ENCODE measurements at places on chromosomes 1 and 21.

DNA sequence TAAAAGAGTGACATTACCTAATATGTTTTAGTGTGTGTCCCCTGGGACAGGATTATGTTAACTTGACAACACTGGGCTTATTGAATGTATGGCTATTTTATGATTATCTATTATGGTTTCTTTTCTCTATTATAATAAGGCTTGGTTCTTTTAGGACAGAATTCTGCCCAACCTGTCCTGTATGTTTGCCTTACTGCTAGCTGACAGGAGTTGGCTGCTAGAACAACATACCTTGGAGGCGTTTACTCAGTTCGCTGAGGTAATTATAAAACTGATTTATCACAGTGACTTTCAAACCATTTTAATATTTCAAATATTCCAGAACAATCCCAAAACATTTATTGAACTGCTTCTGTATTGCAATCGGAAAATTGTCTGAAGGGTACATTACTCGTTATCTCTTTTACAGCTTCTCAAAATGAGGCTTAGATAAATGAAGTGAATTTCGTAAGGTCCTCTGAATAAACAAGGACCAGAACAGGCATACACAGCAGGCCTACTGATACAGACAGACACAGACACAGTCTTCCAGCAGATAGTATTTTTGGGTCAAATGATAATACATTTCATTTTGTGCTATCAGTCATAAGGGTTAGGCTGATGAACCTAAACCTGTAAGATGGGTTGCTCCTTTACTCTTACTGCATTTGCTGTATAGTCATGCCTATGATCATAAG, 44.2 kb downstream of the SCYL3 start:
- no peak for DNase-seq

DNA sequence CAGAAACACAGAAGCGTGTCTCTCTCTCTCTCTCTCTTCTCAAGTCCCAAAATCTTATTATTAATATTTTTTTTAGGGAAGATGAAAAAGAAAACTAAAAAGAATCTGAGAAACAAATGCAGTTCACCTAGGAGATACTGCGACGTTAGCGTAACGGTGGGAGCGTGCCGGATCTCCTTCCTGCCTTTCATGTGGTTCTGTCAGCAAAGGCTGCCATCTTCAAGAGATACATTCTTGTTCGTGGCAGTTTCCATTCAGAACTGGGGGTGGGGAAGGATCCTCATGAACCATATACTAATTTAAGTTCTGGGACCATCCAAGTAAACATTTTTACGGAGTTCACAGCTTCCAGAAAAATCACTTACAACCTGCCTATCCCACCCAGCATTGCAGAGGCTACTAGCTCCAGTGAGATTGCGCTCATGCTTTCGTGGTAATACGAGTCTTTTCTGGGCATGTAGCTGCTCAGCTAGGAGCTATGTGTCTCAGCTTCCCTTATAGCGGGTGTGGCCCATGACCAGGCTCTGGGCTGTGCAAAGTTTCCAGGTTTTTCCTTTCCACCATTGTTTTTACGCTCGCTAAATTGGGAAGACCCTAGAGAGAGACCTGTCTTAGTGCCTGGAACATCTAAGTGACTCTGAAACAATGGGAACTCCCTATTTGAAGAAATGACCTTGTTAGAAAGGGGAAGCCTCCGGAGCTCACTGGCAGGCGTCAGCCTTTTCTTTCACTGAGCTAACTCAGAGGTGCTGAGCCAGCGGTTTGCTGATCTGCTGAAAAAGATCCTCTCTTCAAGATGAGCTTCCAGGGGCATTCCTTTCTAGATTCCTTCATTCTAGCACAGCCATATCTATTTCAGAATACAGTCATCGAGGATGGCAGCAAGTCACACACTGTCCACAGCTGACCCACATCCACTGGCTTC, 17.3 kb downstream of the SLAMF1 start:
- DNase-seq: no peak

- no peak for DNase-seq
Observed at GRCh38 chr21:46135782-46136395, 19.5 kb downstream of the FTCD start.

DNA sequence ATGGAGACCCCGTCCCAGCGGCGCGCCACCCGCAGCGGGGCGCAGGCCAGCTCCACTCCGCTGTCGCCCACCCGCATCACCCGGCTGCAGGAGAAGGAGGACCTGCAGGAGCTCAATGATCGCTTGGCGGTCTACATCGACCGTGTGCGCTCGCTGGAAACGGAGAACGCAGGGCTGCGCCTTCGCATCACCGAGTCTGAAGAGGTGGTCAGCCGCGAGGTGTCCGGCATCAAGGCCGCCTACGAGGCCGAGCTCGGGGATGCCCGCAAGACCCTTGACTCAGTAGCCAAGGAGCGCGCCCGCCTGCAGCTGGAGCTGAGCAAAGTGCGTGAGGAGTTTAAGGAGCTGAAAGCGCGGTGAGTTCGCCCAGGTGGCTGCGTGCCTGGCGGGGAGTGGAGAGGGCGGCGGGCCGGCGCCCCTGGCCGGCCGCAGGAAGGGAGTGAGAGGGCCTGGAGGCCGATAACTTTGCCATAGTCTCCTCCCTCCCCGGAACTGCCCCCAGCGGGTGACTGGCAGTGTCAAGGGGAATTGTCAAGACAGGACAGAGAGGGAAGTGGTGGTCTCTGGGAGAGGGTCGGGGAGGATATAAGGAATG, 505 bp downstream of the LMNA start:
- no peak for DNase-seq

Data from AG08396 (cell line).